ENCODE measurements at places on chromosomes 5 and 9.

DNA sequence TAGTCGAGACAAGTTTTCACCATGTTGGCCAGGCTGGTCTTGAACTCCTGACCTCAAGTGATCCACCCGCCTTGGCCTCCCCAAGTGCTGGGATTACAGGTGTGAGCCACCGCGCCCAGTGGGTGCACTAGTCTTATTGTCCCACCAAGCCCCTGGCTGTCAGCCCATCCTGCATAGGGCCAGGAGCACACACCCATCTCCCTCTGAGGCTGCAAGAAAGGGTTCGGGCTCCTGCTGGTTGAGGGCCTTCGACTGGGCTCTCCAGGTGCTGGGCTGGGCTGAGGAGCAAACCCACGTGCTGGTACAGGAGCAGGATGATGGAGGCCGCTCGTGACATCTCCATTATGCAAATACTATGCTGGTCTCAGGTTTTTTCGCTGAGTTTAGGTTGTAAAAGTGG, 25.1 kb upstream of the RNF130 start:
- DNase-seq = no peak

- DNase-seq = no peak
Observed at GRCh38 chr5:149615976-149616375, 34.7 kb downstream of the ARHGEF37 start.

DNA sequence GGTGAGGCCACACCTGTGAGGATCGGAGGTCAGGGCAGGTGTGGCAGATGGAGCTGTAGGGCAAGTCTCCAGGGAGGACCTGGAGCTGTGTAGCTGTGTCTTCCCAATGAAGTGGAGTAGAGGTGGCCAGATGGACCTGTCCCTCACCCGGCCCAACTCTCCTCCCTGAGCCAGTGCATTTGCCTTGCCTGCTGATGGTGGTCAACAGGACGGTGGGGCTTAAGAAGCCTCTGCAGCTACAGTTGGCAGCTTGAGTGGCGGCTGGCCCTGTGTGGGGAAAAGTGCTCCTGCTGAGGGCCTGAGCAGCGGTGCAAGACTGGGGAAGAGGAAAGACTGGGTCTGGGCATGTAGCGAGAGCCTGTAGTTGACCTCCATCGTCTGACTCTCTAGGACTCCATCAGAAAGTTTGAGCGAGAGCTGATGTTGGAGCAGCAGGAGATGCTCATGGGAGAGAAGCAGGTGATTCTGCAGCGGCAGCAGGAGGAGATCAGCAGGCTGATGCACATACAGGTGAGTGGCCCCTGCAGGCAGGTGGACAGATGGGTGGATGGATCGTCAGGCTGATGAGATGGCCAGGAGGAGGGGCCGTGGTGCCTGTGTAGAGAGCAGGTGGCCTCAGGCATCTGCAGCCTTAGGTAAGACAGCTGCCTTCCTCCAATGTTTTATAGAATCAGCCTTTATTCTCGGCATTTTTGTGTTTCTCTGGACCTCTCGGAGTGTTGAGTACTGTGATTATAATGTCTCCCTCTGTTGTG, 24.9 kb downstream of the PITX1 start:
- no peak for DNase-seq

- no peak for DNase-seq
Observed at GRCh38 chr9:127792417-127793031, 6.7 kb downstream of the CDK9 start.

Data from GM12892 (cell line).